Naive thymus-derived CD4-positive, alpha-beta T cell (primary cell): ENCODE measurements at places on chromosomes 4 and X. TPM values are rescaled to one million over a fixed set of nuclear protein-coding genes. Genes with fewer than 3 reads are reported as not detected.

GRCh38 chr4:54231768-54232688 is 2.9 kb downstream of the PDGFRA start:
- DNase-seq: no peak

DNA sequence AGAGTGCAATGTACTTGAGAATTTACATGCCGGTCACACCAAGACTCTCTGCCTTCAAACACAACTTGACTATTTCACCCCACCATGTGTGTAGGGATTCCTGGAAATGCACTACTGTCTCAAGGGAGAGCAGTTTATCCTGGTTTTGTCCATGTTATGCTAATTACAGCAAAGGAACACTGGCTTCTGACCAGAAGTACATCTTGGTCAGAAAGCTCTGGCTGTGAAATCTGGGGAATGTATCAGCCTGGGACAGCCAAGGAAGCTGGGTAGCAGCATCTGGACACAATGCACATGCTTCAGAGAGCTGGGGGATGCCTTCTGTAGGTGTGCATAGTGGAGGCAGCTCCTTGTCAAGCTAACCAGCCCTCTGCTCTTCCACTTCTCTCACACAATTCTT is 1432.6 kb upstream of the TENM3 start:
- no peak for DNase-seq

DNA sequence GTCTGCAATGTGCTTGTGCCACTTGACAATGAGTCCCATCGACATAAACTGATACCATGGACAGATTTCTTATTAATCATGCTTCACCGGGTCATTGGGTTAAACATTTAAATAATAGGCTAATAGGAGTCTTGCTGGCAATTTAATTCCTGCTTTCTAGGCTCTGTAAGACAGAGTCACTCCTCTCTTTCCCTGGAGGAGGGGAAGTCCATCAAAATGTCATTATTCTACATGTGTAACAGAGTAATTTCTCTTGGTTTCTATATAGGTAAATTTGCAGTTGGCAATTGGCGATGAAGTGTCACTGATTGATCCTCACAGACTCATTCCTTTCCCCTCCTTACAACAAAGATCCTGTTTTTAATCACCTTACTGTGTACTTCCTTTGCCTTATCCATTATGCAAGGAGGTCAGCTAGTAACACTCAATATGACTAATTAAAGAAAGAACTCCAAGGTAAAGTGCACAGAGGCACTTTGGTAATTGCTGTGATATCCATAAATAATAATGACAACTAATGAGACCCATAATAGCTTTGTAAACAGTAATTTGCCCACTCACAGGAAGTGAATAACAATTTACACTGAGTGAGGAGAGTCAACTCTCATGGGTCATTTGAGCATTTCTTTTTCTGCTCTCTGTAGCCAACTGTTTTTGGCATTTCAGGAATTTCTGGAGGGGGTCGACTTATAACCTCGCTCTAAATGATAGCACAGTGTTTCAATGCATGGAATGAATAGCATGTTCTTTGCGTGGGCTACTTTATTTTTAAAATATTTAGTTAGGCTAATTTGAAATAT is 184.0 kb downstream of the UGT8 start:
- no peak for DNase-seq

DNA sequence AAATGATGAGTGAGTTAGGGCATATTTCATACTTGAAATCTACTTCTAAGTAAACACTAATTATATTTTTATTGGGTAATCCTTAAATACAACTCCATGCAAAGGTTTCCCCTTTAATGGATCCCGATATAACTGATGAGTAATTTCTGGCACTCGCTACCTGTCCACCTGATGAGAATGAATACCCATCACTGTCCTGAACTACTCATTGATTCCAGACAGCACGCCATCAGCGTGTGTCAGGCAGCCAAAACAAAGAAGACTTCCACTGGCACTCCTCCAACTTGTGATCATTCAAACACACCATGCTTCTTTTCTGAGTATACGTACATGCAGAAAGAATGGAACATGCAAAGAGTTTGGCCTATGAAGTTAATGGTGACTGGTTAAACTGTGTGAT is 69.4 kb downstream of the HCCS start:
- DNase-seq: no peak

- no peak for DNase-seq
Observed at GRCh38 chr4:77153006-77153405, 4.0 kb upstream of the CCNG2 start.

- no peak for DNase-seq
Observed at GRCh38 chr4:170758988-170759387, 669.2 kb upstream of the AADAT start.

MAGEE2 gene
- not detected for total RNA-seq

GPM6B gene
- total RNA-seq: not detected

TACR3 gene
- not detected for total RNA-seq
